ENCODE measurements at places on chromosomes 2 and 18.
A peak's percentile ranks its signal among the peaks of the same experiment; 100 is the strongest.

DNA sequence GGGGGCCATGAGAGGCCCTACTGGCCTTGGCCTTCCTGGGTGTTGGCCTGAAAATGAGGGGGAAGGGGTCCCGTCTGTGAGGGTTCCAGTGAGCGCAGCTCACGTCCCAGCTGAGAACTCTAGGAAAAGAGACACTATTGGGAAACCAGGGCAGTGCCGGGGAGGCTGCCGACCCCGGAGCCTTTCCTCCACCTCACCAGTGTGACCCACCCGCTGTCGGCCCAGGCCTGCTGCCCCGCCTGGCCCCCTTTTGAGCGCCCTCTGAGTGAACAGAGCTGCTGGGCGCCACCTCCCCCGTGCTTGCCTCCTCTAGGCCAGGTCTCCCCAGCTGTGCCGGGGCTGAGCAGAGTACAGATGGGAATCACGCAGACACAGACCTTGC is 17.5 kb upstream of the ARHGEF4 start:
- H3K36me3 ChIP-seq: no peaks in the 10 kb centered on the region
- H3K4me3 ChIP-seq: no peak overlapping the region
- peak overlapping the region; percentile 96 for H3K27ac ChIP-seq
- DNase-seq: no peak

DNA sequence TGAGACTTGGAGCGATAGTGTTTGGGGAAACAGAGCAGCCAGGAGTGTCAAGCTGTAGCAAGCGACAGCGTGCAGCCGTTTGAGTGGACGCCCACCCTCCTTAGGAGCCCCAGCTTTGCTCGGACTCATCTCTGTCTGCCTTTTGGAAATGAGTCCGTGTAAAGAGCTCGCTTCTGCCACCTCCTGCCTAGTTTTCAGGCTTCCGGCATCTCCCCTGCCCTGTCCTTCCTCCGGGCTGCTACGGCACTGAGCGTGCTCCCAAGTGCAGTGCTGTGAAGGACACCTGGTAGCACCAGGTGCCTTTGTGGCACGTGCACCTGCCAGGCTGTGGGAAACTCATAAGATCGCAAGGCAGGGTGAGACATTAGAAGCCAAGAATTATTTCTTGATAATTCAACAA is 117.1 kb downstream of the RNF144A start:
- no peaks in the 10 kb centered on the region for H3K36me3 ChIP-seq
- no peak overlapping the region for H3K27ac ChIP-seq
- H3K27me3 ChIP-seq: no peaks in the 10 kb centered on the region
- DNase-seq: no peak
- H3K4me1 ChIP-seq: no peaks in the 10 kb centered on the region

- no peaks in the 10 kb centered on the region for H3K27me3 ChIP-seq
- H3K4me3 ChIP-seq: no peak overlapping the region
- no peak for DNase-seq
- no peak overlapping the region for H3K27ac ChIP-seq
- H3K36me3 ChIP-seq: no peaks in the 10 kb centered on the region
- no peaks in the 10 kb centered on the region for H3K4me1 ChIP-seq
These were observed 92.2 kb upstream of the CWC22 start for GRCh38 chr2:180099308-180099707.

DNA sequence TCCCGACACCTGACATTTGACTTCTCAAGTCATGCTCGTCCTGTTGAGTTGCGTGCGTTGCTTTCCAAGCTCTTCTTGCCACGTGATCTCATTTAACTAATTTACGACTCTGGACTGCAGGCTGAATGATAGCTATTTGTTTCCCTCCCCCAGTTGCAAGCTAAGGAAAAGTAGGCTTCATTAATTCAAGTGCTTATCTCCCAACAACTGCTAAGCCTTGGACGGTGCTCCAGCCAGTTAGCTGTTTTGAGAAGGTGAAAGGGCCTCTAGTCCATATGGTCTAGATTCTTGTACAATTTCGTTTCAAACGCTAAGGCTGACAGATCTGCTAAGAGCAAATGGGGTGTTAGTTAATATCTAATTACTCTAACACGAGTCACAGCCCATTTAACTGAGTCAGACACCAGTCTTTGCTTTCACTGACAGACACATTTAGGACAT is 21.1 kb downstream of the GPR45 start:
- no peak for DNase-seq
- H3K36me3 ChIP-seq: peaks cover 22% of the 10 kb centered on the region
- no peak overlapping the region for H3K4me3 ChIP-seq
- no peaks in the 10 kb centered on the region for H3K27me3 ChIP-seq

DNA sequence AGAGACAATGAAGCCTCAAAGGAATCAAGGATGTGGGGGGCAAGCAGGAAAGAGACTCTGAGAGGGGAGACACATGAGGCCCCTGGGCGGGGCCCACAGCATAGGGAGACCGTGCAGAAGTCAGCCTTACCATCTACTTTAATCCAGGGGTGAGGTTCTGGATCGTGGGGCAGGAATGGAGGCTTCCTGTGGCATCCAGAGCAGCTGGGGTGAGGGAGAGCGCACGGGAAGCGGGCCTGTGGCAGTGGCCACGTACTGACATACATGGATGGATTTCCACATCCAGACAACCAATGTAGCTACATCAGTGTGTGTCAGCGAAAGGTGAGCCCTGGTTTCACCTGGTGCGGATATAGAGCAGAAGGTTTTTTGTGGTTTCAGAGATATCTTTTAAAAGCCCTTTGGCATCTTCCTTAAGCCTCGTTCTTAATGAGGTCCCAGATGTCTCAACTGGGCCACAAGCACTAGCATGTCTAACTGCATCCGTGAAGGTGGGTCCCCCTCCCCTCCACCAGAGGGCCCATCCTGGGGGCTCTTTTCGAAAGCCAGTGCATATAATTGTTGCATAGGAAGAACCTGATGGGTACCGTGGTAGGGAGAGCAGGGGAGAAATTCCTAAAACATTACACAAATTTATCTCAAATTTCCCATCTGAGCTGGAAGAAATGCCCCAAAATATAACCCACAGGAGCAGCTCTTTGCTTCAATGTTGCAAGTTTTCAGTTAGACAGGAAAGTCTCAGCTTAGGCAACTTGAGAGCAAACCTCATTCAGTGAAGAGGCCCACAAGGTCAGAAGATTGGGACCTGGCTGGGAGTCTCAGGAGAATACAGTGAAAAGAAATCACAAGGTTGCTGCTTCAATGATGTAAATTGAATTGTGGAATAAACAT is 90.9 kb downstream of the SP3 start:
- no peaks in the 10 kb centered on the region for H3K4me1 ChIP-seq
- DNase-seq: no peak
- no peak overlapping the region for H3K4me3 ChIP-seq
- H3K27me3 ChIP-seq: no peaks in the 10 kb centered on the region
- H3K27ac ChIP-seq: no peak overlapping the region
- H3K36me3 ChIP-seq: no peaks in the 10 kb centered on the region

- no peak overlapping the region for H3K4me3 ChIP-seq
- H3K27me3 ChIP-seq: no peaks in the 10 kb centered on the region
- H3K36me3 ChIP-seq: no peaks in the 10 kb centered on the region
These were observed 6.0 kb upstream of the IL1A start for GRCh38 chr2:112790305-112790704.
